Stimulated activated naive CD8-positive, alpha-beta T cell treated with anti-CD3 and anti-CD28 coated beads, Interleukin-15, amount 100 ng/mL, for 72 hours (primary cell): ENCODE measurements at places on chromosomes 13 and 19.

DNA sequence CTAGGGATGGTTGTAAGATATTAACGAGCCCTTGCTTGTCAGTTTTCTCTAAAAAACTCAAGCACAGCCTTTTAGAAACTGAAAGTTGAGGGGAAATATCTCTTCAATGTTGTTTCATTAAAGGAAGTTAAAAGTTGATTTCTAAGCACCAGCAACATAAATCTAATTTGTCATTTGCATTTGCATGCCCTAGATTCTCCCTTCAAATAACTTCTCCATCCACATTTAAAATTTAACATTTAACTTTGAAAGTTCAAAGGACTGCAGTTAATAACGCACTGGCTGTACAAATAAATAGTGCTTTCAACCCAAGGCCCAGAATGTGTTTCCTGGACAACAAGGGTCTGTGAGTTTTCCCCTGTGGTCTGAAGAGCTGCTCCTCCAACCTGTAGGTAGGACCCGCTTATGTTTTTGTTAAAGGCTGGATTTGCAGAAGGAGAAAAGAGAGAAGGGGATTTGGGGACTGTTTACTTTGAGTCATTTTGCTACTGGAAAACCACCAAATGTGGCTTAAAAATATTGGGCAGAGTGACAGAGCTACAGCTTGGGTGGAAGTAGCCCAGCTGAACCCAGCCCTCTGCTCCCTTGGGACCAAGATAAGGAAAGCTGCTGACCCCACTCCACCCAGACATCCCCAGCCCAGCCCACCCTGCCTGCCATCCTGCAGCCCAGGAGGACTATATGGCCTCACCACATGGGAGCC is 39.8 kb downstream of the TNFRSF19 start:
- no peak for DNase-seq

DNA sequence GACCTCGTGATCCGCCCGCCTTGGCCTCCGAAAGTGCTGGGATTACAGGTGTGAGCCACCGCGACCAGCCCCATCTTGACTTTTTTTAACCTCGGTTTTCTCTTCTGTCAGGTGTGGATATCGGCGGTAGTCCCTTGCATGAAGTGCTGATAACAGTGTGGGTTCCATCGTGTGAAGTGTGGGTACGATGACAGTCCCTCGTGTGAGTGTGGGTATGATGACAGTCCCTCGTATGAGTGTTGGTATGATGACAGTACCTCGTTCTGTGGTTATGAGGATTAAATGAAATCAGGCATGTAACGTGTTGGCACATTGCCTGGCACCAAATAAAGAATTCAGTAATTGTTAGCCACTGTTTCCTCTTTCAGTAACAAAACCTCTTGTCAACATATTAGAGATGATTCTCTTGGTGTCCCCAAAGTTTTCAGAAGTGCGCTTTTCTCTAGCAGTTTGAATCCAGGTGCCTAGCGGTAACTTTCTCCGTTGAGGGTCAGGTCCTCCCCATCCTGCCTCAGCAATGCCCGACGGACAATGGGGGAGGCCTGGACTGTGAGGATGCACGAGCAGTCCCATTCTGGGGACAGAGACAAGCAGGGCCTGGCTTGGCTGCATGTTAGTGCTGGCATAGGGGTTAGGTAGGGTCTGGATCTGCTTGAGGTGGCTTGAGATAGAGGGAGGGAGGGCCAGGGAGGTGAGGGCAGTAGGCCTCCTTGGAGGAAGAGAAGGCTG is 15.3 kb downstream of the GATAD2A start:
- DNase-seq = no peak

DNA sequence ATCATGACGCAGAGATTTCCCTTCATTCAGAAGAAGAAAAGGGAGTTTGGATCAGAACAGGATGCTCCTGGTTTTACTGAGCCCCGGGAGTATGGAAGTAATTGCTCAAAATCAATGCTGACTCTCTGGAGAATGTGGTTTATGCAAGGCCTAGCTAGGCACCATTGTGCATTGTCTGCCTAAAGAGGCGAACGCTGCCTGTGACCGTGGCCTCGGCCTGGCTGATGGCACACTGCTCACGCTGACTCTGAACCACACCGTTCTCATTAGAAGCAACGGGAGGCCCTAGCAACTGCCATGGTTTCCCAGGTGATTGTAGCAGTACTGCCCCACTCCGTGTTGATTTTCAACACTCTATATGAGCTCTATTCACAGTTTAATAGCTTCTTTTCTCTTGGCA is 41.7 kb upstream of the UBL3 start:
- DNase-seq = no peak

GRCh38 chr13:29567411-29567810 is 28.1 kb downstream of the SLC7A1 start:
- DNase-seq = no peak

DNA sequence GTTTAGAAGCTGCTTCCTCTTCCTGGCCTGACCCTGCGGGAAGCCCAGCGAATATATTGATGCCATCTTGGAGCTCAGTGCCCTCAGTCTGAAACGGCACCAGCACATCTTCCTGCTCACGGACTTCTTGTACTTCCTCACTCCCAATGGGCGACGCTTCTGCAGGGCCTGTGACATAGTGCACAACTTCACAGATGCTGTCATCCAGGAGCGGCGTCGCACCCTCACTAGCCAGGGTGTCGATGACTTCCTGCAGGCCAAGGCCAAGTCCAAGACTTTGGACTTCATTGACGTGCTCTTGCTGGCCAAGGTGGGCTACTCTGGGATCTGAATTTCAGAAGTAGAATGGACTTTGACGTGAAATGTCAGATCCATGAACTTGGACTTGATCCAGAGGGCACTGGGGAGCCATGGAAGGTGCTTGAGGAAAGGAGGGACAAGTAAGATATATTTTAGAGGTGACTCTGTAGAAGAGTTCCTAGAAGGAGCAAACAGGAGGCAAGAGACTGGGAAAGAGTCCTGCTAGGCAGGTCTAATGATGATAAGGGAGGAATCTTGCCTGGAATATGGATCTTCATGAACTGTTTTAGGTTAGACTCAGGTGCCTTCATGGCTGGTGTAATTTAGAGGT is 38.4 kb upstream of the CYP4F8 start:
- DNase-seq = no peak

DNA sequence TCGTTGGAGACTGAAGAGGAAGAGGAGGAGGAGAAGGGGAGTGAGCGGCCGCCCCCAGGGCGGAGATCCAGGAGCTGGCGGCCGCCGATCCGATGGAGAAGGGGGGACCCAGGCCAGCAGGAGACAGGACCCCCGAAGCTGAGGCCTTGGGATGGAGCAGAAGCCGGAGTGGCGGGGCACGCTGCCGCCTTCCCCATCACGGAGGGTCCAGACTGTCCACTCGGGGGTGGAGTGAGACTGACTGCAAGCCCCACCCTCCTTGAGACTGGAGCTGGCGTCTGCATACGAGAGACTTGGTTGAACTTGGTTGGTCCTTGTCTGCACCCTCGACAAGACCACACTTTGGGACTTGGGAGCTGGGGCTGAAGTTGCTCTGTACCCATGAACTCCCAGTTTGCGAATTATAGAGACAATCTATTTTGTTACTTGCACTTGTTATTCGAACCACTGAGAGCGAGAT is 1.8 kb downstream of the GADD45B start:
- DNase-seq = peak; percentile 46

DNA sequence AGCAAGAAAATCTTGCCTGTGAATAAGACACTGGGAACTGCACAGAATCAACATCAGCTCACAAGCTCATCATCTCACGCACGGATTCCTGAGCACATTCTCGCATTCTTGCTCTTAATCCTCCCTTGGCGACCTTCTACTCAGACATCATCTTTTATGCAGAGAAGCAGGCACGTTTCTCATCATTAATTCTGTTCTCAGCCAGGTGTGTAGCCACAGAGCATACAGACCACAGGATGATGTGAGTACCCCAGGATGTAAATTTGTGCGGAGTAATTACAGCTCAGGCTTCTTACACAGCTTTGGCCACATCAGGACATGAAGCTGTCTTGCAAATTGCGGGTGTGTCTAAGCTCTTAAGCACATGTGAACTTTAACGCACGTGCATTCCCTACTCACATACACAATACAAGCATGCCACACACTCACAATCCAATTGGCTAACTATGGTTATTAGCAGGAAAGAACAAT is 36.5 kb upstream of the SACS start:
- DNase-seq = no peak

DNA sequence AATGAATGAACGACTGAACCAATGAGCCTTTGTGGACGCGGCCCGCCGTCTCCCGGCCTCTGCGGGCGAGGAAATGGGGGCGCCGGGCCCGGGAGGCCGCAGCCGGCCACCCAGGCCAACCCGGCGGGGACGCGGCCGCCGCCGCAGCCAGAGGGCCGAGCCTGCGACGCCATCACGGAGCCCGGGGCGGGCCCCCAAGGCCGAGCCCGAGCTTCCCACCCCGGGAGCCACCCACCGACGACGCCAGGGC is 216 bp downstream of the SUGP2 start:
- DNase-seq = no peak

GRCh38 chr13:110580800-110581199 is 19.3 kb upstream of the RAB20 start:
- no peak for DNase-seq

DNA sequence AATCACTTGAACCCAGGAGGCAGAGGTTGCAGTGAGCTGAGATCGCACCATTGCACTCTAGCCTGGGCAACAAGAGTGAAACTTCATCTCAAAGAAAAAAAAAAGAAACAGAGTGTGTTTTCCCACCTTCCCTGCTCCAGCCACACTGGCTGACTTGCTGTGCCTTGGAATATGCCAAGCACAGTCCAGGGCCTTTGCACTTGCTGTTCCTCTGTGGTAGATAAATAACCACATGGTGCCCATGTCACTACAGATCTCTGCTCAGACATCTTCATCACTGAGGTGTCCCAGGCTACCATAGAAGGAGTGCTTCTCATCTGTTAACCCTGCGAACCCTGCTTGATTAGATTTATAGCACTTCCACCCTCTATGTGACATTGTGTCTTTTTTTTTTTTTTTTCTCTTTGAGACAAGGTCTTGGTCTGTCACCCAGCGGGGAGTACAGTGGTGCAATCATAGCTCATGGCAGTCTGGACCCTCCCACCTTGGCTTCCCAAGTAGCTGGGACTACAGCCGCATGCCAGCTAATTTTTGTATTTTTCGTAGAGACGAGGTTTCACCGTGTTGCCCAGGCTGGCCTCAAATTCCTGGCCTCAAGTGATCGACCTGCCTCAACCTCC is 10.4 kb downstream of the SMARCA4 start:
- no peak for DNase-seq

DNA sequence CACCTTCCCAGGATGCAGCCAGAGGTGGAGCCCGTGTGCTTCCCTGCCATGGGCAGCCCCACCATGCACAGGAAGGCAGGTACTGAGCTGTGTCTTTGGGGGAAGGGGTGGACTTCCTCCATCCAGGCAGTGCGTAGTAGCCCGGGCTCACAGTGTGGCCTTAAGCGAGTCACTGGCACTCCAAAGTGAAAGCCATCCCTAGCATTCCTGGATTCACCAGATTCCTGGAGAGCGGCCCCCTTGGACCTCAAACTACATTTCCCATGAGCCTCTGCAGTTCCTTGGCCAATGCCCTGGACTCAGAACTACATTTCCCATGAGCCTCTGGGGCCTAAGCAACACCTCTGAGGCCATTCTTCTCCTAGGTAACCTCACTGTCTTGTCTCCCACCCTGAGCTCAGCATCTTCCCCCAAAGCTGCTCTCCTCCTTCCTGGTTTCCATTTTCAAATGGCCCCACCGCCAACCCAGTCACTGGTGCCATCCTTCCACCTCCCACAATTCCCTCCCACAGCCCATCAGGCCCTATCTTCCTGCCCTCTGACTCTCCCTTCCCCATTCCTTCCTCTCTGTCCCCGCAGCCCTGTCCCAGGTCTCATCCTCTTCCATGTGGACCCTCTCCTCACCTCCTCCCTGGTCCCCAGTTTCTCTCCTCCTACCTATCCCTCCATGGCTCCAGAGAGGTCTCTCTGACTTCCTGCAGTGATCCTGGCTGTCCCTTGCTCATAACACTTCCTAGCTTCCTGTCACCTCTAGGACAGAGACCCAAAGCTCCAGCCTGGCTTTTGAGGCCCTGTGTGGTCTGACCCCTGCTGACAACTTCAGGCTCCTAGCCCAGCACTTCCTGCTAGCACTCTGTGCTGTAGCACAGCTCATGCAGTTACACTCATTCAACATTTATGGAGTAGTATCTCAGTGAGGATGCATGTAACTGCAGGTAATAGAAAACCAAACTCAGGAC is at the start of gene C19orf81:
Gene C19orf81, plus strand, starts transcription at position 13 of the 959 bp plus-strand sequence. Its CDS starts 0 bp downstream, at position 13.
- DNase-seq = no peak

GRCh38 chr13:99811067-99811700 is 160.4 kb downstream of the ZIC5 start:
- DNase-seq = no peak

DNA sequence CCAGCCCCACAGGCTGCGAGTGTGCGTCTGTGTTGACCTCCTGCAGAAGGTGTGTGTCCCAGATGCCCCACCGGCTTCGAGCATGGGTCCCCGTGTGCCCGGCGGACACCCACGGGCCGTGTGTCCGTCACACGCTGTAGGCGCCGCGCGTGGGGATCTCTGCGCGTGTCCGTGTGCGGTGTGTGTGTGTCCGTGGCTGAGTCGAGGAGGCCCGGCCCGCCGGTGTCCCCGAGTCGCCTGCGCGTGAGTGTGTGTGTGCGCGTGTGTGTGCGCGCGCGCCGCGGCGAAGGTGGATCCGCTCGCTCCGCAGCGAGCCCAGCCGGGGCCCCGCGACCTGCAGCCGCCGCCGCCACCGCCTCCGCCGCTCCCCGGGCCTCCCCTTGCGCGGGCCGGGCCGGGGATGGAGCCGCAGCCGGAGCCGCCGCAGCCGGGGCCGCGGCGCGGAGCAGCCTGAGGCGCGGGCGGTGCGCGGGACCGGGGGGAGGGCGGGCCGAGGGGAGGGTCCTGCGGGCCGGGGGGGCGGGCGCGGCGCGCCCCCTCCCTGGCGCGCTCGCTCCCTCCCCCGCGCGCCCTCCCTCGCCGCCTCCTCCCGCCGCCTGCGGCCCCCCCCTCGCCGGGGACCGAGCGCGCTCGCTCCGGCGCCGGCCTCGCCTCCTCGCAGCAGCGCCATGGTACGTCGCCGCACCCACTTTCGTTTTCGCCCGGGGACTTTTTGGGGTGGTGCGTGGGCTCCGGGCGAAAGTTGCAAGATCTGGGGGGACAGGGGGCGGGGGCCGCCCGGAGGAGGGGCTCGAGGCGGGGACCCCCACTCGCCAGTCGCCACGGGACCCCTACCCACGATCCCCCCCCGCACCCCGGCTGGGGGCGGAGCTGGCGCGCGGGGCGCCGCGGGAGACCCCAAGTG is 7.1 kb upstream of the NFIC start:
- DNase-seq = peak; percentile 54

- no peak for DNase-seq
Measured at GRCh38 chr13:86438034-86438433, 638.8 kb upstream of the SLITRK6 start.

DNA sequence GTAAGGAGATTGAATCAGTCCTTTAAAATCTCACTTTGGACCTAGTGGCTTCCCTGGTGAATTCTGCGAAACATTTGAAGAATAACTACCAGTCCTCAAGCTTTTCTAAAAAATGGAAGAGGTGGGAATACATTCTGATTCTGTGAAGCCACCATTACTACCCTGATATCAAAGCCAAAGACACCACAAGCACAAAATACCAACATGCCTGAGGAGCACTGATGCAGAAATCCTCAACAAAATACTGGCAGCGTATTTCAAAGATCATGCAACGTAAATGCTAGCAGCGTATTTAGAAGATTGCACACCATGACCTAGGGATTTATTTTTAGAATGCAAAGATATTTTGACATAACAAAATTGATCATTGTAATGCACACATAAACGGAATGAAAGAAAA is 14.4 kb downstream of the ATP4B start:
- no peak for DNase-seq
